ENCODE measurements at places on chromosomes 4 and X. TPM values are rescaled to one million over a fixed set of nuclear protein-coding genes. Genes with fewer than 3 reads are reported as not detected.

MAGEC2 gene
- not detected for total RNA-seq

GPR50 gene
- total RNA-seq = 2.2 TPM

PWWP3B gene
- 5.8 TPM for total RNA-seq

CDKL2 gene
- total RNA-seq = 2.9 TPM

SLC10A3 gene
- 3.5 TPM for total RNA-seq

TMEM35A gene
- 14.1 TPM for total RNA-seq

SPARCL1 gene
- not detected for total RNA-seq

SMIM43 gene
- total RNA-seq = not detected

IL2 gene
- total RNA-seq = not detected

FREM3 gene
- total RNA-seq = not detected

VCX3B gene
- total RNA-seq = not detected

CXCL8 gene
- not detected for total RNA-seq

DUX4 gene
- not detected for total RNA-seq

NOX1 gene
- not detected for total RNA-seq

SPANXN3 gene
- total RNA-seq = not detected

RAB33A gene
- total RNA-seq = 5.1 TPM

CITED1 gene
- total RNA-seq = 1.9 TPM

TMSB15A gene
- 561 TPM for total RNA-seq

GDPD2 gene
- 1.3 TPM for total RNA-seq

MBNL3 gene
- total RNA-seq = 2.4 TPM

ZMAT1 gene
- 3.1 TPM for total RNA-seq

MAGEE2 gene
- total RNA-seq = not detected

SOD3 gene
- total RNA-seq = 1.6 TPM

TMEM31 gene
- not detected for total RNA-seq

ADH6 gene
- total RNA-seq = not detected

GK2 gene
- not detected for total RNA-seq

CPE gene
- total RNA-seq = 43.6 TPM

PF4V1 gene
- total RNA-seq = not detected
